ENCODE measurements at places on chromosomes 5 and 9.
A peak's percentile ranks its signal among the peaks of the same experiment; 100 is the strongest.

GRCh38 chr5:122515709-122516431, 203.8 kb downstream of the SNCAIP start:
- DNase-seq: peak; percentile 83

DNA sequence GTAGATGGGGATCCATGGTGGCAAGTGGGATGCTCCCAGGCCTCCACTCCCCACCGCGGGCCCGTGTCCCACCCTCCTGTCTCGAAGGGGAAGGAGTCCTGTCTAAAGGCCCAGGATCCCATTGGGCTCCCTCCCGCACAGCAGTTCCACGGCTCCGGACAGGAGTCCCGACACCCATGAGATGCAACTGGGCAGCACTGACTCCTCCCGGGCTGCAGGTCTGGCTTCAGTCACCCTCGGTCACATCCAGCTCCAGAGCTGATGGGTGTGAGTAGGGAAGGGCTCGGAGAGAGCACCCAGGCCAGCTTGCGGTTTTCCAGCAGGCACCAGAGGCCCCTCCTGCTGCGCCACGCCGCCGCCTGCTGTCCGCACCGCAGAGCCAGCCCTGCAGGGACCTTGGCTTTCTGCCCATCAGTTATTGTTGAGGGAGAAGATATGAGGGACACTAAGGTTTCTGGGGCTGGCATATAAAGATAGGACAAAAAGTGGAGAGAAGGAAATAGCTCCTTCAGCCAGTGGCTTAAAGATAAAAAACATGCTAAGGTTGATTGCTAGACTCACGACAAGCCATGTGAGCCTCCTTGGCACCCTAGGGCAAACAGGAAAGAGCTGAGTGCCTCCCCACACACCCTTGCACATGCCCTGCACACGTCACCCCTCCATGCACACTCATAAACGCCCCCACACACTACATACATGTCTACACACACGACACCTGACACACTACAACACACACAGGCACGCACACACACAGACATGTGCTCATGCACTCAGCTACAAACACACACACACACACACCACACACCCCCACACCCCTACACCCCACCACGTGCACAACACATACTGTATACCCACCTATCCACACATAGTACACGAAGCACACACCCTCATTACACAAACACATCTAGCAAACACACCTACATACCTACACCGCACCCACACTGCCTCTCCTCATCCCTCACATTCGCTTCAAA, 79.0 kb downstream of the AK8 start:
- no peak for DNase-seq

- DNase-seq: peak; percentile 38
Observed at GRCh38 chr9:134399435-134400056, 73.3 kb downstream of the RXRA start.

DNA sequence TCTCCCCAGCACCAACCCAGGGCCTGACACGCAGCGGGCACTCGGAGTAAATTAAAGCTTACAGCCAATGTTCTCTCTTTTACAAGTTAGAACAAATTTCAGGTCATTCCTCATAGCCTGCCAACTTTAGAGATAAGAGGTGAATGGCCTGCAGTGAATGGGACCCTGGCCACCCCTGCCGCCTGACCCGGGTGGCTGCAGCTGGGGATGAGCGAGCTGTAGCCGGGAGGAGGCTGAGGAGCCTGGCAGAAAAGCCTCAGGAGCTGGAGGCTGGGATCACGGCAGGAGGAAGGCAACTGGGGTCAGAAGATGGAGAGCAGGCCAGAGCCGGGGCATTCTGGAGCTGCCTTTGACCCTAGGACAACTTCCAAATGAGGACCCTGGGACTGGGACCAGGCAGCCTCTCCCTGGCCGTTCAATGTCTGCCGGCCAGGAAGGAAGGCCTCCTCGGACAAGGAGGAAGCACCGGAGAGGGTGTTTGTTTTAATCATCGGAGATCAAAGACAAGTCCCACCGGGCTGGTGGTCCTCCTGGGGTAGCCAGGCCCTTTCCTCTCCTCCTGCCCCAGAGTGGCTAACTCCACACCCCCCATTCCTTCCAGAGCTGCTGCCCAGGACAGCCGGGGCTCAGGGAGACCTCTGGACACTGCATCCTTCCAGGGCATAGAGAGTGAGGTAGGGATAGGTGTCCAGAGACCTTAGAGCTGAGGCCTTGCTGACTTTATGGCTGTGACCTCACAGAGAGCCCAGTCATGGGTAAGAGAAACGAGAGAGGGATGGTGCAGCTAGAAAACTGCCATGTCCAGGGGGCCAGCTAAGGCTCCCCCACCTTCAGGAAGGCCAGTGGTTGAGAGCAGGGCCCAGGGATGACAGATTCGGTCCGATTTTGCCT, 87.3 kb upstream of the LMX1B start:
- no peak for DNase-seq

GRCh38 chr5:161034451-161034850, 182.4 kb upstream of the ATP10B start:
- no peak for DNase-seq

DNA sequence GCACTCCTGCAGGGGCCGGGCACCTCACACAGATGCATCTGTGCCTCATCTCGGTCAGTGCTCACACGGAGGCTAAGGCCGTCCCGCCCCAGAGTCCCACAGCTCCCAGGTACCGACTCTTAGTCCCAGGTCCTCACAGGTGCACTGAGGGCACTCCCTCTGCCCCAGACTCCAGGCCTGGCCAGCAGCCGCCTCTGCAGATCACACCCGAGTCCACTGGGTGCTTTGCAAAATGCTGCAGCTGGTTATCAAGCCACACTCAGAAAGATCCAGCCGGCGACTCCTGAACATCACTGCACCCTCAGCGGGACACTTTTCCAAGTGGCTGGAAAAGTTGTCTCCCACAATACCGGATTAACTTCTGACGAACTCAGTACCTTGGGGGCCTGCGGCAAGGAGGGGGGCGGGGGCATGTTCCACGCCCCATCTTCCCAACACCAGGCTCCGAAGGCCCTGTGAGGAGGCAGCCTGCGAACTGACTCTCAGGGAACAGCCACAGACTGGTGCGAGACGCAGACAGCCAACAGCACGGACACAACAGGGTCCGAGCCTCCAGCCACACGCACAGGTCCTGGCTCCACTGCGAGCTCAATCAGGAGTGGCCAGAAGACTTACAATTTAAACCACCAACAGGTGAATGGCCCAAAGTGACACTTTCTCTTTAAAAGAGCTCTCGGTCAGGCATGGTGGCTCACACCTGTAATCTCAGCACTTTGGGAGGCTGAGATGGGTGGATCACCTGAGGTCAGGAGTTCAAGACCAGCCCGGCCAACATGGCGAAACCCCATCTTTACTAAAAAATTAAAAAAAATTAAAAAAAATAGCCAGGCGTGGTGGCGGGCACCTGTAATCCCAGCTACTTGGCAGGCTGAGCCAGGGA, 4.0 kb downstream of the BRD3 start:
- no peak for DNase-seq

DNA sequence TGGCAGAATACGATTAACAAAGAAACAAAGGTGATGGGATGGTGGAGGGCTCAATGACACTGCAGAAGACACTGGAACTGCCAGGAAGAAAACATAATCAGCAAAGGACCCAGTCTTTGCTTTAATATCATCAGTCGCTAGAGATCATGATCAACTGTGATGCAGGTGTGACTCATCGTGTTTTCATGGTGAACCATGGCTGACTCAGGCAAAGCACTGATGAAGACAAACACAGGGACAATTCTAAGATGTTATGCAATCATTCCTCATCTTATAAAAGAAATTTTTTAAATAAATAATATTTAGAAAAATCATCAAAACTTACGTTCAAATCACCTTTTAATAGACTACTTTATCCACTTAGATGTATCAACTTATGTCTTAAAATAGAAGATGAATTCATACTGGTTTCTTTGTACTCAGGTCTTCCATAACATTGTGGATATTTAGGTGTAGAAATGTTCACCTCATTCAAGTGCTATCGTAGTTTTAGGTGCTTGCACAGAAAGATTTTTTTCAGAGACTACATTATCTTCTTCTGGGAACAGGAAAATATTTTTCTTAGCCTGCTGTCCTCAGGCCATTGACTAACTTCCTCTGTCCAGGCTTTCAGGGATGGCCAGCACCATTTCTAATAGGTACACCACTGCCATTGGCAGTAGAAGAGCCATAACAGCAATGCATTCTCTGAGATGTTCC, 673.4 kb upstream of the MEF2C start:
- DNase-seq: no peak
